Activated T-helper 1 cell treated with anti-CD3 and anti-CD28 coated beads, Interleukin-2, amount 50 U/mL, for 16 hours (primary cell): ENCODE measurements at places on chromosomes 13 and 19.

GRCh38 chr13:52348983-52349780 lies 56.8 kb downstream of the THSD1 start:
- no peak for DNase-seq

- no peak for DNase-seq
These were observed 959 bp upstream of the IGFL3 start for GRCh38 chr19:46125447-46125846.

- no peak for DNase-seq
These were observed 296.7 kb upstream of the DACH1 start for GRCh38 chr13:72163678-72164077.

GRCh38 chr19:48805452-48805851 lies 5.4 kb downstream of the BCAT2 start:
- DNase-seq, result no peak

DNA sequence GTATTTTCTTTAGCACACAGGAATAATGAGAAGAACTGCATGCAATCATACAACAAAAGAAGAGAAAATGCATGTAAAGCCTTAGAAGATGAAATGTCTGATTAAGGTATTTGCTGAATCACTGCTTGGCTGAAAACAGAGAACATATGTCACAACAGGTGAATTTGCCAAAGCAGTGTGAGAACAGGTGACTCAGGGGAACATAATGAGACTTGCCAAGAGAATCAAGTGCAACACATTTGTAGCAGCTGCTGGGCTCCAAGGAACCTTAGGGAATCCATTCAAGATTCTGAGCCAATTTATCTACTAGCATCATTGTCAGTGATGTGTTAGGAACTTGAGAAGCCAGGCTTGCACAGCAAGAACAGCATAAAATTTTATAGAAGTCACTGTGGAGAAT lies 273.1 kb downstream of the PCDH20 start:
- no peak for DNase-seq

DNA sequence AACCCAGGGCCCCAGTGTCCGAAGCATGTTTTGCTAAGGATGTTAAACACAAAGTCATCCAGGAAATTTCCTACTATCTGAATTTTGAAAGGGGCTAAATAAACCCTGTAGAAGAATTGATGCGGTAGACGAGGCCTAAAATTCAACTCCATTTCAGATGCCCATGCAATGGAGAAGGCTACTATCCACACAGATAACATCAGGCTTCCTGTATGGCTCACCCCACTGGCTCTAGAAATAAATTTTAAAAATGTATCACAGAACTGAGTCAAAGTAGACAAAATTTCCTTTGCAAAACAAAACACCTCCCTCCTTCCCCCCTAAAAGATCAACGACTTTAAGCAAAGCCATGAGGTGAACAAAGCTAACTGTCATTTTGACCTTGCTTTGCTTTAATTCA lies 188.4 kb downstream of the ABCC4 start:
- no peak for DNase-seq

- DNase-seq, result no peak
These were observed 5.0 kb downstream of the ELAVL3 start for GRCh38 chr19:11475861-11476260.

- DNase-seq, result no peak
These were observed 17.3 kb downstream of the ZNF30 start for GRCh38 chr19:34943861-34944573.

DNA sequence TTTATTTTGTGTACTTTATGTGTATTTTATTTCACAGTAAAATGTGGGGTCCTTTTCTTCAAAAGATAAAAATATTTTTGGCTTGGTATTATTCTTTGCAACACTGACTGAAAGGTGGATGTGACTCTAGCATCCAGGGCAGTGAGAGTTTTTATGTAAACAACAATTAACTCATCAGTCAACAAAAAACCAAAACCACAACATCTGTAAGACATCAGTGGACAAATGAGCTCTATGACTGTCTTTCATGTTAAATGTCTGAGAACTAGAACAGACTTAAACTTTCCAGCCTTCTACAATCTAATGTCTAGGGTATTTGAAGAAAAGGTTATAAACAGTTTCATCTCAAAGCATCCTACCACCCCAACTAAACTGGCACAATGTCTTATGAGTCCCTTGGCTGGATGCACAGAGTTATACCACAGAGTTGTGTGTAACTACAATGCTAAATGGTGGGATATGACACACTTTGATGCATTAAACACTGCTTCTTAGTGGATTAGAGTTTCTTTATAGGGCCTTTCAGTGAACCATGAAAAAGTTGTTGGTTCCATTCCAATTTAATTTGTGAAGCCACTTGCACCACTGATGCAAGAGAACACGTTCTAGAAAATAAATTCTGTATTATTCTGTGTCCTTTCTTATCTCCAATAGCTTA lies 544.2 kb upstream of the KLF12 start:
- DNase-seq, result no peak
